ENCODE measurements at places on chromosomes 4 and X.

DNA sequence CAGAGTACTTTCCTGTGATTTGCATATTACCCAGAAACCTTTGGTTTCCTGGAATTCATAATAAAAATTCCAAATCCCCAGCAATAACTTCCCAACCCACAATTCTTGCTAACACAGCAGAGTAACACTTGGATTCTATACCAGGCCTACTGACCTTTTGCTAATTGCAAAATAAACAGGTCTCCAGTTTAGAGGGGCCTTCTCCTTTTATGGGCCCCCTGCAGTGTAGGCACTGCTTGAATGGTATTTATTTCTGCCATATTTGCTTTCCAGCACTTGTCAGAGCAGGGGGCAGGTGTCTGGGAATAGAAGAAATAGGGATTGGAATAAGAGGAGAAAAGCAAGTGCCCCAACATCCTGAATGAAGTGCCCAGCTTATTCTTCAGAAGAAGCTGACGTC is 25.3 kb upstream of the GPC3 start:
- DNase-seq = no peak

GRCh38 chr4:5387457-5387856 is 320.9 kb downstream of the EVC2 start:
- DNase-seq = no peak

GRCh38 chr4:57405359-57405758 is 295.2 kb upstream of the IGFBP7 start:
- no peak for DNase-seq

DNA sequence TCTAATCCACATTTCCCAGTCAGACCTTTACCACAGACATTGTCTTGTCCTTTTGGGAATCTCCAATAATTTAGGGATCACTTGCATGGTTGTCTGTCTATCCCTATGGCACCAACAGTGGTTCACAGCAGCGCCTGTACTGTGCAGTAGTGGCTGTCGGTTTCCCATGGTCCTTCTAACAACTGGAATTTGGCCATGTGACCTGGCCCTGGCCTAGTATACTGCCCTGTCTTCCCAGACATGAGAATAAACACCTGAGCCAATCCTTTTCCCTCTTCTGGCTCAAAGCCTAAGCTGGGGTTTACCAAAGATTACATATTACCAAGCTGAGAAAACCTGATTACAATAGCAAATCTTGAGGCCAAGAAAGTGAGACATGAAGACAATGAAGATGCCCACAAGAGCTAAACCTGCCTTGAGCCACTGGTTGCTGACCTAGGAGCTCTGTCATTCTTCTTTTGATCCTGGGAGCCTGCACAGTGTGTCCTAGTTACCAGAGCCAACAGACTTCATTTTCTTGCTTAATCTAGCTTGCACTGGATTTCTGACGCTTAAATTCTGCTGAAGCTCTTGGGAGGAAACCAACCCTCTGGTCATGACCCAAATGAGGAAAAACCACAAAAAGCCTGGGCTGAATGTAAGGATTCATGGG is 92.1 kb downstream of the SCD5 start:
- DNase-seq = no peak

DNA sequence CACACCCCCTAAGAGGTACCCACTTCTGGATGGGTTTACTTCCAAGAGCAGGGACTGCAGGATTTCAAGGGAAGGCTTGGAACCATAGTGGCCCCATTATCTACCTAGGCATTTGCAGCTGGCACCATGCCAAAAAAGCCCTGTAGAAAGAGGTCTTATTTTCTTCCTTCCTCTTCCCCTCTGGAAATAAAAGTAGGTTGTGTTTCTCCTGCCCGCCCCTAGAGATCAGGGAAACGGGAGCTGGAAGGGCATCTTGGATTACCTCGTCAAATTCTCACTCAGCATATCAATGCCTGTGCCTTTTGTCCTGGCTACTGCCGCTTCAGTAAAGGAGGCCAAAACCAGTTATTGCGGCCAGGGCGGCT is 1.6 kb downstream of the SCD5 start:
- no peak for DNase-seq

GRCh38 chrX:48465336-48465933 is 4.6 kb downstream of the SLC38A5 start:
- DNase-seq = no peak

- DNase-seq = no peak
These were observed 211.5 kb upstream of the MID1 start for GRCh38 chrX:10831716-10832502.

GRCh38 chrX:134186362-134187121 is 50.4 kb upstream of the CCDC160 start:
- no peak for DNase-seq

- no peak for DNase-seq
These were observed 15.9 kb downstream of the TMEM192 start for GRCh38 chr4:165096776-165097175.

DNA sequence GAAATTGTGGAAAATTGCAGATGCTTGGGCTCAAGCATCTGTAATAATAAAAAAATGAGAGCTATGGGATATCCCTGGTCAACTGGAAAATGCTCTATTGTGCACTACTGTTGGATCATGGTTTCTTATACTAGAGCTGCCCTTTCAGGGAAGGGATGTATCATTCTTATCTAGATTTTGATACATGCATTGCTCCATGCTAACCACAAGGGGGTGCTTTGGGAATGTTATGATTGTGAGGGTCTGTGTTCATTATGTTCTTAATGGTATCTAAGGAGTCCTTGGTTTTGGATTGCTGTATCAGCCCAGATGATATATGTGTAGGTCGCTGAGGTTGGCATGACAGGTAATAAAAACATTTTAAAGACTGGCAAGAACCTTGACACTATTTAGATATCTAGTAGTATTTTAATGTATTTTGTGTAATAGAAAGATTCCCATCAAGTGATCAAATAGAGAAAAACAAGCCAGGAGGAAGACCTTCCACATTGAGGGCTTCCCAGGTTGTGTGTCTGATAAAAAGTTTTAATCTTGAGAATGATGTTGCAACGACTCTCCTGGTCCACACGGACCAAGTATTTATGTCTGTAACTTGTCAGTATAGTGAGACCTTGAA is 49.2 kb upstream of the TLR2 start:
- no peak for DNase-seq

DNA sequence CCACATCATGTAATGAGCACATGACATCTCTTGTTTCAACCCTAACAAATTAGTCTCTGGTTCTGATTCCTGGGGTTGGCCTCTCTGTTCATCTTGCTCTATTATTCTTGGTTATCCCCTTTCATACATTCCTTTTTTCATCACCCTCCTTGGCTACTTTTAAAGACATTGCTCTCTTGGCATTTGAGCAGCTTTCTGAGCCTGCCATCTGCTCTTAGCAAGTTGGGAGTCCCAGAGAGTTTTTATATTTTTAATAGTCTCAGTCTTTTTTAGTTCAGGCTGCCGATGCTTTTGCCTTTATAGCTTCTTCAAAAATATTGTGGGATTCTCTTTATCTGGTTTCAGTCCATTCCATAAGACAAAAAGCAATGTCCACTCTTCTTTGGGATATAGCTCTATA is 1270.9 kb downstream of the ADGRL3 start:
- no peak for DNase-seq

GRCh38 chr4:174853629-174854028 is 24.6 kb upstream of the GLRA3 start:
- no peak for DNase-seq

- DNase-seq = no peak
These were observed 174.9 kb upstream of the SMARCAD1 start for GRCh38 chr4:94032754-94033153.

GRCh38 chr4:128758314-128758922 is 51.1 kb upstream of the JADE1 start:
- no peak for DNase-seq

- no peak for DNase-seq
These were observed 37.0 kb downstream of the HPGDS start for GRCh38 chr4:94305466-94306225.

- DNase-seq = no peak
These were observed 650.0 kb upstream of the HTR2C start for GRCh38 chrX:113933931-113934330.

GRCh38 chrX:23999671-24000070 is 27.3 kb downstream of the KLHL15 start:
- no peak for DNase-seq

- no peak for DNase-seq
These were observed 195.4 kb downstream of the NWD2 start for GRCh38 chr4:37439809-37440474.

DNA sequence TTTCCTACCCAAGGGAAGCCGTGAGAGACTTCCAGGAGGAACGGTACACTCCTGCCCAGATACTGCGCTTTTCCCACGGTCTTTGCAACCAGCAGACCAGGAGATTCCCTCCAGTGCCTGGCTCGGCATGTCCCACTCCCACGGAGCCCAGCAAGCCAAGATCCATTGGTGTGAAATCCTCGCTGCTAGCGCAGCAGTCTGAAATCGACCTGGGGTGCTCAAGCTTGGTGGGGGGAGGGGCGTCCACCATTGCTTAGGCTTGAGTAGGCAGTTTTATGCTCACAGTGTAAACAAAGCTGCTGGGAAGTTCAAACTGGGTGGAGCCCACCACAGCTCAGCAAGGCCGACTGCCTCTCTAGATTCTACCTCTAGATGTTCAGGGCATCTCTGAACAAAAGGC is 284.8 kb upstream of the FGF13 start:
- DNase-seq = no peak

- no peak for DNase-seq
These were observed 92.2 kb upstream of the MAML3 start for GRCh38 chr4:140246216-140246615.

DNA sequence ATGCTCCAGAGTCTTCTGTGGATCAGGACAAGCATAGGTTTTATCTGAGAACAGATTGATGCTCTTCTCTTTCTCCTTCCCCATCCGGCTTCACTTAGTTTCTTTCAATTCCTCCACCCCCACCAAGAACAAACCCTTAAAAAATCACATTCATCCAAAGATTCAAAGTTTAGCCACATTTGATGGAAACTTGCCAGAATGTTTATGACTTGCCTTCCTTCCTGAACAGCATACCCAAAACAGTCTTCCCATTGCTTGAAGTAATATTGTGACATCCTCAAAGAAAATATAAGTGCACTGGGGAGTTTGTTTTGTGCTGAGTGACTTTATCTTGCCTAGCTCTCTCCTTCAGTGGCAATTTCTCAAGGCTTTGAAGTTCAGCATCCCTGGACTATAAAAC is 83.0 kb downstream of the MAGEB17 start:
- DNase-seq = no peak

- no peak for DNase-seq
These were observed 1293.4 kb downstream of the ARAP2 start for GRCh38 chr4:34950926-34951325.

GRCh38 chr4:113591982-113592381 is 169.6 kb downstream of the CAMK2D start:
- DNase-seq = no peak

GRCh38 chr4:29571322-29571721 is 1148.8 kb upstream of the PCDH7 start:
- DNase-seq = no peak

DNA sequence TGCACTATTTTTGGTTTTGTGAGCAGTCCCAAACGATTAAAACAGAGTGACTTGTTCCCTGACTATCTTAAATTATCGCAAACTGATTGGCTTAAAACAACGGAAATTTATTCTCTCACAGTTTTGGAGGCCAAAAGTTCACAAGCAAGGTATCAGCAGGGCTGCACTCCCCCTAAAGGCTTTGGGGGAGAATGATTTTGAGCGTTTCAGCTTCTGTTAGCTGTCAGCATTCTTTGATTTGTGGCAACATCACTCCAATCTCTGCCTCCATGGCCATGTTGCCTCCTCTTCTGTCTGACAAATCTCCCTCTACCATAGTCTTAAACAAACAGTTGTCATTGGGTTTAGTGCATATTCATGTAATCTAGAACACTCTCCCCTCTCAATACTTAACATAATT is 459.6 kb upstream of the ATOH1 start:
- DNase-seq = no peak

DNA sequence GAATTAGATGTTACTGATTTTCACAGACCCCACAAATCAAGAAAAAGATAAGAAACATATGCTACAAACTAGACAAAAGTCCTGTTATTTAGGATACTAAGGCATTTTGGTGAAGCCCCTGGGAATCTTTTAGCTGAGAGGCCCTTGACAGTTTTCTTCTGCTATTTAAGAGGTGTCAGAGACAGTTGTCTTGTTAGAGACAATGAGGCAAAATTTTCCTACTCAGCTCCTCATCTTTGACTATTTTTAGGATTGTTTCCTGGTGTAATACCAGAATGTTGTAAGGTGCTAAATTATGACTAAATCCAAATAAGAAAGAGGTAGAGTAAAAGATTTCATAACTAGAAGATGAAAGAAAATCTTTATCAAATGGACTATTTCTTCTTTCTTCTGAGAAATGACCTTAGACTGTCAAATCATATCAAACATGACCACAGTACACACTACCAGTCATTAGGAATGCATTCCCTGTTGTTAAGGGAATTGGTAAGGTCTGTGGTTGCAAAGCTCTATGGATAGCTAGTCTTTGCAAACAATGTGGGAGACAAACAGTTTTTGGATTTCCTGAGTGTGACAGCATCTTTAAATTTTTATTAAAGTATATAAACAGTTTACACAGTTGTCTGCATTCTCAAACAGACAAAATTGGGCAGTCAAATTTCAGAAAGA is 926.1 kb downstream of the ADGRL3 start:
- no peak for DNase-seq

GRCh38 chrX:102491766-102492165 is 20.2 kb upstream of the TCP11X2 start:
- no peak for DNase-seq

- DNase-seq = no peak
These were observed 507.0 kb downstream of the PPARGC1A start for GRCh38 chr4:23382879-23383278.

GRCh38 chr4:96974295-96974694 is 1134.4 kb downstream of the PDHA2 start:
- DNase-seq = no peak

DNA sequence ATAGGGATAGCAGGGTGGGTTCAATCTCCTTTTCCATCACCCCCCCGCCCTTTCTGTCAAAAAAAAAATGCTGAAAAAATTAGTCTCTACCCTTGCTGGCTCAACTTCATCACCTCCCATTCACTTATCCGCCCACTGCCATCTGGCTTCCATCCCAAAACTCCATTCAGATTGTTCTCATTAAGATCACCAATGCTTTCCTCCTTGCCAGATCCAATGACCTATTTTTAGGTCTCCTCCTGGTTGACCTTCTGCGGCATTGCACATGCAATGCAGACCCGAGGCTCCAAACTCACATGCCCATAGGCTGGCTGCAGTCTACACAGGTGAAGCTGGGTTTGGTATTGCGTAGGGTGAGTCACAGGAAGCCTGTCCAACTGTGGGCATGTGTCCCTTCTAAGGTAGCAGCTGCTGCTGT is 21.1 kb upstream of the STIM2 start:
- no peak for DNase-seq

DNA sequence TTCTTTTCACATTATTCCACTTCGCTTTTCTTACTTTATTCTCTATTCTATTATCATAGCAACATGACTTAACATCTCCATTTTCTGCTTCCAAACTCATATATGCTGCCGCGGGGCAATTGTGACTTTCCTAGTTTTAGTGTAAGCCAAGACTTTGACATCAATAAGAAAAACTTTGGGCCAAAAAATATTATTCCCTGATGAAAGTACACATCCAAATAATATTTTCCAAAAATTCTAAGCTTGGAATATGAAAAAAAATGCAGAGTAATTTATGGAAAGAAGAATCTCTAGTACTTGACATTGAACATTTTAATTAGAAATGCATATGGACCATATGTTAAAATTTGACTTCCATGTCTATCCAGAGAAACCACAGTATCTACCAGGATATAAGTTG is 995.1 kb upstream of the INTU start:
- DNase-seq = no peak

Data from esophagus squamous epithelium (tissue), 5 donors.